ENCODE measurements at places on chromosomes 2 and 18.

DNA sequence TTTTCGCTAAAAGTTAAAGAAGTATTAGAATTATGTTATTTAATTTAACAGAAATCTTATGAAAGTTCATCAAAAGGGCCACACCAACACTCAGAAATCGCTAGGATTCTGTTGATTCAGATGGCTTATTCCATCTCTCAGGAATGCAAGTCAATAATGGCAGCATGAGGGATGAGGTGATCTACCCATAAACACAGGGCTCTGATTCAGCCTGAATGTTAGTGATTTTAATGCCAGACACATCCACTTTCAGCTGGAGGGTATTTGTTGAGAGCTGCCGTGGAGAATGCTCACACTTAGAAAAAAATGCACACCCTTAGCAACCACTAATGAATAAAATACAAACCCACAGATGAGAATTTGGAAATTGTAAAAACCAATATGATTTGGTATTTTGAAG is 173.3 kb upstream of the ERBB4 start:
- no peak for DNase-seq

- no peak for DNase-seq
These were observed 122.4 kb upstream of the SLC1A4 start for GRCh38 chr2:64866797-64867196.

DNA sequence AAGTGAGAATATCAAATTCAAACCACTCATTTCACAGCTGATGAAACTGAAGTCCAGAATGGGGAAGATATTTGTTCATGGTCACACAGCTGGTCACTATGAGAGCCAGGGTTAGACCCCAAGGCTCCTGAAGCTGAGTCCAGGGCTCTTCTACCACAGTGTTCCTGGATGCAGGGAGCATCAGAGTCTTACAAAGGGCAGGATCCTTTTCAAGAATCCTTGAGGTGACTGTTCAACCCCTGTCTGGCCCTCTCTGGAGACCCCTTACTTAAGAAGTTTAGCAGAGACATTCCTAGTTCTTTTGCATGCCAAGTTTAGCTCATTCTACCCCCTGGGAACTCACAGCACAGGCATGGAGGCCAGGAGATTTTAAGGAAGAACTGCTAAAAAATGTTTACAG is 15.7 kb downstream of the PROKR1 start:
- no peak for DNase-seq

GRCh38 chr18:318791-319291 is 51.0 kb upstream of the THOC1 start:
- no peak for DNase-seq

DNA sequence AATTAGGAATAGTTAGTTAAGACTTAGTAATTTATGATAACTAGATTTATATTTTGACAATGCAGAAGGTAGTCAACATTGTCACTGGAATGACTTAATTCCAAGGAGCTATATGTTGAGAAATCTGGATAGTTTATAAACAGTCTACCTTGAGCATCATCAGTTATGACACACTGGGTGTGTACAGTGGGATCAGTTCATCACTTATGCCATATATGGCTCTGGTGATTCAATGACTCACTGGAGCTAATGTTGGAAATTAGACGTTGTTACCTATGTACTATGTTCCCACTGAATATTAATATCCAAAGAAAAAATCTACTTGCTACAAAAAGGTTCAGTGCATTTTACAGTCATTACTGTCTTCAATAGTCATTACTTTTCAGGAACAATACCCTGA is 34.0 kb upstream of the ITPRID2 start:
- no peak for DNase-seq

DNA sequence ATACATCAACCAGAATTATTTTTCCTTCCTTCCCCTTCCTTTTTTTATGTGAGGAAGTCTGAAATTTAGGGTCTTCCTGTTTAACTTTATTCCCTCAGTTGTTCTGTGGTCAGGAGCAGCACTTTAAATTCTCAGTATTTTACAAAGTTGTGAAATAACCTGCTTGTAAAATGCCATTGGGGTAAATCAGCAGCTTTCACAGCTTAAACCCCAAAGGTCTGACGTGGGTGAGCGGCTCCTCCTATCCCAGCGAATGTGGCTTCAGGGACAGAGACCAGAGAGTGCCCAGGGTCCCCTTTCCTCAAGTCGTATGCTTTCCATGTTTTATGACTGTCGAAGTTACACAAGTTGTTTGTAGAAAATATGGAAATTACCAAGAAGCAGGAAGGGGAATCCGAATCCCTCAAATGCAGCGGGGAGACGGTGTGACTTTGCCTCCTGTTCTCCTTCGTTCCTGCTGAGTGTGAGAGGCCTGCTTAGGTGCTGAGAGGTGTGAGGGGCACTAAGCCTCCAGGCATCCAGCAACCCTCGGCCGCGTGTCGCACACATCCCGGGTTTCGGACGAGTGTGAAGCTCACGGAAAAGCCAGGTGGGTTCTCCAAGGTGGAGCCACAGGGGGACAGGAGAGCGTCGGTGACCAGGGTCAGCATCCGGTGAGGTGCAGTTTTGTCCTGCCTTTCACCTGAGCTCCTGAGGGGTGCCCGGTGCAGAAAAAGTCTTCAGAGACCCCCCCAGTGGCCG is 10.8 kb upstream of the KCNG2 start:
- DNase-seq: no peak

GRCh38 chr2:178157574-178157973 is 36.7 kb upstream of the OSBPL6 start:
- DNase-seq: no peak

GRCh38 chr2:63992061-63992685 is 27.1 kb downstream of the VPS54 start:
- DNase-seq: no peak

GRCh38 chr2:240905176-240905781 is 857 bp upstream of the CROCC2 start:
- no peak for DNase-seq

- no peak for DNase-seq
These were observed 186.9 kb downstream of the TWIST2 start for GRCh38 chr2:239034561-239035341.

- no peak for DNase-seq
These were observed 31.9 kb downstream of the DIPK1C start for GRCh38 chr18:74425161-74425560.

- DNase-seq: no peak
These were observed 33.3 kb upstream of the PIK3C3 start for GRCh38 chr18:41921770-41922169.

GRCh38 chr18:23113576-23113975 is 21.7 kb upstream of the CABLES1 start:
- no peak for DNase-seq

Data from effector CD4-positive, alpha-beta T cell (primary cell).